ENCODE measurements at places on chromosomes 5 and 9. TPM values are rescaled to one million over a fixed set of nuclear protein-coding genes. Genes with fewer than 3 reads are reported as not detected.

FAM169A gene
- under 0.01 TPM for total RNA-seq

HINT2 gene
- 11.3 TPM for total RNA-seq

CCDC180 gene
- total RNA-seq, result 6.6 TPM

ZNF883 gene
- 1.3 TPM for total RNA-seq

CCNJL gene
- 2.6 TPM for total RNA-seq

TMEFF1 gene
- not detected for total RNA-seq

GABRG2 gene
- total RNA-seq, result not detected

PCDHA9 gene
- 1.2 TPM for total RNA-seq

- no peaks in the 10 kb centered on the region for H3K27me3 ChIP-seq
- H3K27ac ChIP-seq, result no peak overlapping the region
- no peak overlapping the region for H3K4me3 ChIP-seq
These were observed 86.0 kb downstream of the RXRA start for GRCh38 chr9:134412298-134412711.

DNA sequence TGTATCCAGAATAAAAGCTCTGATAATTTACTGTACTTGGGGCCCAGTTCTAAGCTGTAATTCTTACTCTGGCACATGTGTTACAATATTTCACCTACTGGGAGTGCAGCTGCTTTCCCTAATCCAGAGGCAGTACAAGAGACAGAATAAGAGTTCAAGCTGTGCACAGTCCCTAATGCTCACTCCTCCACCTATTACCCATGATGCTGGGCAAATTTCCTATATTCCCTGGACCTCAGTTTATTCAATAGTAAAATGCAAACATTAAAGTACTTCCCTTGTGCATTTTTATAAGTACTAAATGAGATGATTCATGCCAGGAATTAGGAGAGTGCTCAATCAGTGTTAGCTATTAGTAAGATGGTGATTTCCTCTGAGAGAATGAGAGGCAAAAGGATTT, 28.0 kb upstream of the TAF11L2 start:
- DNase-seq, result no peak
- no peak overlapping the region for H3K27ac ChIP-seq
- H3K27me3 ChIP-seq, result no peaks in the 10 kb centered on the region
- H3K4me1 ChIP-seq, result no peaks in the 10 kb centered on the region

DNA sequence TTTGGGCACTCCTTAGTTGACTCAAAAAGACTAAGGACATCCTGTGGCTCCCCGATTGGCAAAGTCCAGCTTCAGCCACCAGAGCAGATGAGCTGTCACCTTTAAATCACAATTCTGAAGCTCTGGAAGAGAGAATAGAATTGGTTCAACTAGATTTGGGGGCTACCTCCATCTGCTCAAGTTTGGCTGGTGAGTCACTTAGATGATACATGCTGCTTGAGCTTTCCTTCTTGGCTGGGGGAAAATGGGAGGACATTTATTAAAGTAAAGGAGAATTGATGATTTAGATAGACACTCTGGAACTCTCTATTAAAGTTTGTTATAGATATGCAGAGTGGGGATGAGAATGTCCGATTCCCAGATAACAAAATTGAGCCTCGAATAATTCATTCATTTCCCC, 30.0 kb upstream of the GRIA1 start:
- DNase-seq, result no peak
- no peaks in the 10 kb centered on the region for H3K27me3 ChIP-seq
- no peaks in the 10 kb centered on the region for H3K4me1 ChIP-seq
- no peaks in the 10 kb centered on the region for H3K36me3 ChIP-seq
- H3K27ac ChIP-seq, result no peak overlapping the region

DNA sequence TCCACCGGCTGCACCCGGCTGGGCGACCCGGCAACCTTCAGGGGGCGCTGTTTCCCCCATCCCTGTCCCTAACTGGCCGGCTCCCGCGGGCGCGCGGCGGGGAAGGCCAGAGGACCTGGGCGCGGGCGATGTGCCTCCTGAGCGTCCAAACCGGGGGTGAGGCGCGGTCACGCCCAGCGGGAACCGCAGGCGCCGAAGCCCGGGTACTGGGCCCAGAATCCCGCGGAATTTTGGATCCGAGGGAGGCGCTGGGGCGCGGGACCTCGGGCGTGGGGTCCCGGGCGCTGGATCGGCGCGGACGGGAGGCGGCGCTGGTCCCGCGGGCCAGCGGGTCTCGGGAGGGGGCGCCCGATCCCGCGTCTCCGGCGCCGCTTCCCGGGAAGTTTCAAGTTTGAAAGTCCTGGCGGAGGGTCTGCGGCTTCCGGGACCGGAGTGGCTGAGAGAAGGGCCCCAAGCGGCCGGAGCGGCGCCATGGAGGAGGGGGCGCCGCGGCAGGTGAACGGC, at the start of gene PKN3:
Gene PKN3, plus strand, starts transcription at position 59 of the 504 bp plus-strand sequence. Its CDS starts 413 bp downstream, at position 472.
- H3K4me3 ChIP-seq, result peak within 1 kb of the TSS; percentile 73
- DNase-seq, result peak; percentile 81
- no peaks in the 10 kb centered on the region for H3K36me3 ChIP-seq
- no peaks in the 10 kb centered on the region for H3K27me3 ChIP-seq
- H3K27ac ChIP-seq, result peak within 1 kb of the TSS; percentile 85
- H3K4me1 ChIP-seq, result no peaks in the 10 kb centered on the region

DNA sequence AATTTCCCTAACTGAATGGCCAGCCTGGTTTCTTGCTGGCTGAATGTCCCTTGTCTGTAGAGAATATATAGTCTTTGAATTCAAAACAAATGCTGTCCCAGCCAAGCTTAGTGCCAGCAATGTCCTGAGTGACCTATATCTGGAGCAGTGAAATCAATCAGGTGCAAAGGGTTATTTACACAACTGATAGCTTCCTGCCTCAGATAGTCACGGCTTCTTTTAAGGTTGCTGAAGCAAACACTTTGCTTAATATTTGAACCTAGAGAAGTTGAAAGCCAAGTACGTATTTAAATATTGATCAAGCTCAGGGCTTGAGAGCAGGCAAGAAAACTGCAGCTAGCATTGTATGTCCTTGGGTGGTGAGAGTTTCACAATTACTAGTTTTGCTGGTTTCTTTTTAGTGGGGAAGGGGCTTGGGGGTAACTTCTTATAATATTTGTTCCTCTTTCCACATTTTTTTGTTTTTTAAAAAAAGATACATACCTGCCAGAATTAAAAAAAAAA, 2.0 kb upstream of the ARHGEF28 start:
- no peak overlapping the region for H3K4me3 ChIP-seq
- no peaks in the 10 kb centered on the region for H3K4me1 ChIP-seq
- no peak for DNase-seq
- H3K36me3 ChIP-seq, result no peaks in the 10 kb centered on the region
- peaks cover 4% of the 10 kb centered on the region for H3K27me3 ChIP-seq

DNA sequence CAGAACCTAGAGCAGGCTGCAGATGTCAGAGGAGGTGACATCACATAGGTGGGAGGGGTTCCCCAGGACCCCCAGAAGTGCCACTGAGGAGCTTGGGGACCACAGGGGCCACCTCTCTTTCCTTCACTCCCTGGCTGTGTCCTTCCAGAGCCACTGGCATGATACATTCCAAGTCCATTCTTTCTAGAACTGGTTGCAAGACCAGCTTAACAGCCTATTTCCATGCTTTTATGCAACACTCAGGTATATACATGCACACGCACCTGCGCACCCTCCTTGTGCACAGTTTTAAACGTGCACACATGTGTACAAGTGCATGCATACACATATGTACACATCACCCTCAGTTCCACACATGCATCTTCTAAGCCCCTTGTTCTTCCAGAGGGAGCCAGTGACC, 39.7 kb downstream of the SLC6A7 start:
- no peaks in the 10 kb centered on the region for H3K27me3 ChIP-seq
- no peak for DNase-seq
- no peaks in the 10 kb centered on the region for H3K36me3 ChIP-seq
- no peak overlapping the region for H3K4me3 ChIP-seq
- H3K27ac ChIP-seq, result no peak overlapping the region

- peak overlapping the region; percentile 53 for H3K27ac ChIP-seq
- no peaks in the 10 kb centered on the region for H3K27me3 ChIP-seq
- H3K36me3 ChIP-seq, result no peaks in the 10 kb centered on the region
- DNase-seq, result peak; percentile 45
- H3K4me1 ChIP-seq, result peaks cover 8% of the 10 kb centered on the region
- H3K4me3 ChIP-seq, result peak overlapping the region; percentile 47
These were observed 306.3 kb upstream of the KCNN2 start for GRCh38 chr5:114055318-114056184.

DNA sequence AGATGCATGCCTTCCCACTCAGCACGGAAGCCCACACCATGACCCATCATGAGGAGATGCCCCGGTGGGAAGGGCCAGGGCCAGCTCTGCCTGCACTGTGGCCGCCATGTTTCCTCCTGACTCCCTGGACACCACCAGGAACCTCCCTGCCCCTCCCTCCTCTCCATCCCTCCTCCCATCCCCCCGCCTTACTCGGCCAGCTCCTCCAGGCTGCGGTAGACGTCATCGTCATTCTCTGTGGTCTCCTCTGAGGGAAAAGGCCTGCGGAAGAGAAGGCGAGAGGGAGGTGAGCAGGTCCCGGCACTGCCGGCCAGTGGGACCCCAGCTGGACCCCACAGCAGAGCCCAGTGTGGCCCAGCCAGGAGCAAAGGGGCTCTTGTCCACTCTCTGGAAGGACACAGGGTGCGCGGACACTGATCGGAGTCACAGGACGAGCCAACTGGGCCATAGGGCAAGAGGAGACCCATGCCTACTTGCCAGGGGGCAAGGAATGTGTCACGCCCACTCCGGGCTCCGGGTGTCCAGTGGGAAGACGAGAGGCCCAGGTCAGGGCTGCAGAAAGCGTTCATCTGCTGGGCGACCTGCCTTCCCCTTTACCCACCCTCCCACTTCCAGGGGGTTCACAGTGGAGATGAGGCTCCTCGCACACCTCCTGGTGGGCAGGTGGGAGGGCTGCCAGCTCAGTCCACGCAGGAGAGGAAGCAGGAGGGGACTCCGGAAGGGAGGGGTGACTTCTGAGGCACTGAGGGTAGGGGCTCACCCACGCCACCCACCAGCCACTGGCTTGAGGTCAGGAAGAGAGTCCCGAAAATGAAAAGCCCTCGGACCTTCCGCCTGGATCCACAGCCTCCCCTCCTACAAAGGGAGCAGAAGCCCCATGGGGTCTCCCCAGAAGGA, 96.2 kb upstream of the SARDH start:
- DNase-seq, result no peak
- no peak overlapping the region for H3K27ac ChIP-seq
- no peaks in the 10 kb centered on the region for H3K27me3 ChIP-seq
- no peak overlapping the region for H3K4me3 ChIP-seq
- H3K4me1 ChIP-seq, result no peaks in the 10 kb centered on the region

DNA sequence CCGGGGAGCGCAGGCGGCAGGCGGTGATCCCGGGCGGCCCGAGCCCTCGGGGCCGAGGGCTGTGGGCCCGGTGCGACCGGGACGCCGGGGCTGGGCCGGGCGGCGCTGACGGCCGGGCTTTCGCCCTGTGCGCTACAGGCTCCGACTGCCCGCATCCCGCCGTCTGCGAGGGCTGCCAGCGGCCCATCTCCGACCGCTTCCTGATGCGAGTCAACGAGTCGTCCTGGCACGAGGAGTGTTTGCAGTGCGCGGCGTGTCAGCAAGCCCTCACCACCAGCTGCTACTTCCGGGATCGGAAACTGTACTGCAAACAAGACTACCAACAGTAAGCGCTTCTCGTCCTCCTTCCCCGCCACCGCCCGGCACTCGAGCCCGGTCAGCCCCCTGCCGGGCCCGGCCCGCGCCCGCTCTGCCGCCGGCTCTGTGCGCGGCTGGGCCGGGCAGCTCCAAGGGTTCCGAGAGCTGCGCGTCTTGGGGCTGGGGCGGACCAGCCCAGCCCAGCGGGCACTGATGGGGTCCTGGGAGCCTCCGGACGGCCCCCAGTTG, 1.6 kb downstream of the LMX1B start:
- no peaks in the 10 kb centered on the region for H3K36me3 ChIP-seq
- peaks cover 34% of the 10 kb centered on the region for H3K4me1 ChIP-seq
- no peak for DNase-seq
- H3K4me3 ChIP-seq, result no peak overlapping the region

GRCh38 chr9:104776797-104777196, 12.9 kb downstream of the NIPSNAP3B start:
- H3K4me1 ChIP-seq, result no peaks in the 10 kb centered on the region
- no peak overlapping the region for H3K27ac ChIP-seq
- H3K4me3 ChIP-seq, result no peak overlapping the region
- no peaks in the 10 kb centered on the region for H3K36me3 ChIP-seq

DNA sequence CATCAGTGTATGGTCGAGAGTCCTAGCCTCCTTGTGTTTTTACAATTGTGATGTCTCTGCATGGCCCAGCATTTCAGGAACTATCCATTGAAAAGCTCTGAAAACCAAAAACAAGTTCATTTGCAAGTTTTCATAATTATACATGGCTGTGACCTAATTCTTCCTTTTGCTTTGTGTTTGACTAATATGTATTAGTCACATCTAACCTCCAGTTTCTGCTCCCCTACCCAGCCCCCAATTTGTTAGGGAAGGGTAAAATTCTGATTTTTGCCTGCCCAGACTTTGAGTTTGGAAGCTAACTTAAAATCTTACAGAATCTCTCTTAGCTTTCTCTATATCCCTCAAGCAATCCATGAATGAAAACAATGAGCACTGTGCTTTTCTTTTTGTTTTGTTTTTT, 128.2 kb upstream of the SEMA6A start:
- no peak for DNase-seq
- no peak overlapping the region for H3K27ac ChIP-seq
- no peaks in the 10 kb centered on the region for H3K27me3 ChIP-seq
- H3K4me1 ChIP-seq, result no peaks in the 10 kb centered on the region

DNA sequence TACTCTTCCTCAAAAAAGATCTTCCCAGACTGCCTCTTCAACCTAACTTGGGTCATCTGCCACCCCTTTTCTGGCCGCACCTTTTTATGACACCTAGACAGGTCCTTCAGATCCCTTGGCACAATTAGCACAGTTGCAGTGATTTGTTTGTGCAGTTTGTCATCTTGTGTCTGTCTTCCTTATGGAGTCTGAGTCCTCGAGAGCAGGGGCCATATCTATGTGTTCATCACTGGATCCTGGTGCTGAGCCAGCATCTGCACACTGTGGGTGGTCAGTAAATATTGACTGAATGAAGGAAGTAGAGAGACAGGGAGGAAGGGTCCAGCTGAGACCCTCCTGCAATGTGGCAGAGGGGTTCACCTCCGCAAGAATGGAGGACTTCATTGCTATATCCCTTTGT, 14.4 kb downstream of the ERGIC1 start:
- H3K4me1 ChIP-seq, result no peaks in the 10 kb centered on the region
- H3K4me3 ChIP-seq, result no peak overlapping the region
- no peaks in the 10 kb centered on the region for H3K27me3 ChIP-seq
- H3K27ac ChIP-seq, result no peak overlapping the region

GRCh38 chr5:80315244-80315643, 4.6 kb upstream of the SPZ1 start:
- H3K27me3 ChIP-seq, result no peaks in the 10 kb centered on the region
- no peak overlapping the region for H3K27ac ChIP-seq
- no peaks in the 10 kb centered on the region for H3K36me3 ChIP-seq
- H3K4me1 ChIP-seq, result no peaks in the 10 kb centered on the region
- no peak overlapping the region for H3K4me3 ChIP-seq

- H3K4me1 ChIP-seq, result no peaks in the 10 kb centered on the region
- no peak overlapping the region for H3K27ac ChIP-seq
- H3K4me3 ChIP-seq, result no peak overlapping the region
These were observed 9.2 kb downstream of the LIFR start for GRCh38 chr5:38547257-38547656.

GRCh38 chr9:85262333-85262732, 479.4 kb downstream of the AGTPBP1 start:
- H3K4me3 ChIP-seq, result no peak overlapping the region
- no peak overlapping the region for H3K27ac ChIP-seq
- H3K27me3 ChIP-seq, result no peaks in the 10 kb centered on the region

- DNase-seq, result no peak
- no peaks in the 10 kb centered on the region for H3K4me1 ChIP-seq
- no peaks in the 10 kb centered on the region for H3K36me3 ChIP-seq
- H3K4me3 ChIP-seq, result no peak overlapping the region
These were observed 106.1 kb upstream of the STC2 start for GRCh38 chr5:173434270-173434669.

GRCh38 chr5:159341145-159341544, 10.9 kb upstream of the IL12B start:
- no peaks in the 10 kb centered on the region for H3K36me3 ChIP-seq
- no peaks in the 10 kb centered on the region for H3K4me1 ChIP-seq
- H3K4me3 ChIP-seq, result no peak overlapping the region
- no peak overlapping the region for H3K27ac ChIP-seq
- no peaks in the 10 kb centered on the region for H3K27me3 ChIP-seq
